ENCODE measurements at places on chromosomes 13 and 19.

DNA sequence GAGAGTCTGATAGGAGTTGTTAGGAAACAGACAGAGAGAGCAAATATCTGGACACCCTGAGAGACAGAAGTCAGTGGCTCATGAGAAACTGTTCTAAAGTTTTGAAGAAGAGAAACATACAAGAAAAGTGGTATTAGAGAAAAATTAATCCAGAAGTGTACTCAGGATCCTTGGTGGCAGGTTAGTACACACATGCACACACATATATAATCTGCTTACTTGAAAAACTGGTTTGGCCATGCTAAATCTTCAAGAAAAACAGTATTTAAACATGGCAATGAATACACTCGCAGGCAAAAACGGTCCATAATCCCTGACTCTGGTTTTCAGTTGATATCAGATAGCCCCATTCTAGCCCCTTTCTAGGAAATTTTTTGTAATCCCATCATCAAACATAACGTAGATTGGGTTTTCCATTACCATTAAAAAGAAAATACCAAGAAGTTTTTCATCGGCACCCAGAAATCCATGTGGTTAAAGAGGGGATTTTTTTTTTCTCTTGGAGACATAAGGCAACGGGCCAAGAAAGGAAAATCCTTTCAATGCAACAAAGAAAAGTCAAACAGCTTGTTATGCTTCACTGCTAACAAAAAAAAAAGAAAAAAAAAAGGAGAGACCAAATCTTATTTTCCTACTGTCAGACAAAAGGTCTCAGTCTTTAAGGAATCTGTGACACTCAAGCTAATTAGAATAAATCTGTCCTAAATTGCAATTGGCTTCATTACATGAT, 178.0 kb upstream of the MIR17HG start:
- peak; percentile 18 for DNase-seq
- H3K36me3 ChIP-seq, result no peaks in the 10 kb centered on the region
- no peak overlapping the region for H3K4me3 ChIP-seq
- no peak overlapping the region for H3K27ac ChIP-seq
- no peaks in the 10 kb centered on the region for H3K4me1 ChIP-seq

GRCh38 chr19:28878862-28879566, 333.9 kb downstream of the UQCRFS1 start:
- DNase-seq, result peak; percentile 79
- H3K36me3 ChIP-seq, result no peaks in the 10 kb centered on the region
- no peak overlapping the region for H3K4me3 ChIP-seq
- peaks cover 8% of the 10 kb centered on the region for H3K4me1 ChIP-seq

GRCh38 chr13:39461685-39462266, 141.2 kb downstream of the LHFPL6 start:
- no peaks in the 10 kb centered on the region for H3K36me3 ChIP-seq
- H3K4me1 ChIP-seq, result peaks cover 2% of the 10 kb centered on the region
- no peak overlapping the region for H3K4me3 ChIP-seq
- DNase-seq, result no peak

DNA sequence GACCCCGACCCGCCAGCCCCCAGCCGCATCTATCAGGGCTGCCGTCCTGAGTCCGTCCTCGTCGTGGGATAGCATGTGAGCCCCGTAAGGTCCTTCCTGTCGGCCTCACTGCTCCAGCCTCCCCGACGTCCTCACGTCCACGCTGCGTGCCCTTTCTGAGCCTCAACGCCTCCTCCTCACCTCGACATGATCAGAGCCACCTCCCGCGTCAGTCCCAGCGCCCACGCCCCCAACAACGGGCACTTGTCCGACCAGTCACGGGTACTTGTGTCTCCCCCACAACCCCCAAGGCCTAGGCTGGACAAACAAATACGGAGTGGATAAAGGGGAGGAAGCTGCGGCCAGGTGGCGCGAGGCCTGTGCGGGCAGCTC, 665 bp downstream of the ZNF497 start:
- peaks cover 12% of the 10 kb centered on the region for H3K4me1 ChIP-seq
- H3K36me3 ChIP-seq, result peaks cover 9% of the 10 kb centered on the region
- peak overlapping the region; percentile 98 for H3K27ac ChIP-seq
- H3K4me3 ChIP-seq, result peak overlapping the region; percentile 93
- peaks cover 3% of the 10 kb centered on the region for H3K27me3 ChIP-seq

- DNase-seq, result no peak
- peaks cover 6% of the 10 kb centered on the region for H3K4me1 ChIP-seq
- H3K27ac ChIP-seq, result no peak overlapping the region
- no peak overlapping the region for H3K4me3 ChIP-seq
- H3K27me3 ChIP-seq, result no peaks in the 10 kb centered on the region
Observed at GRCh38 chr13:40595693-40596092, 70.7 kb downstream of the FOXO1 start.

- peaks cover 17% of the 10 kb centered on the region for H3K4me1 ChIP-seq
- no peak for DNase-seq
- H3K27me3 ChIP-seq, result peaks cover 91% of the 10 kb centered on the region
- no peaks in the 10 kb centered on the region for H3K36me3 ChIP-seq
Observed at GRCh38 chr13:112104881-112105234, 37.9 kb downstream of the SOX1 start.

- H3K27ac ChIP-seq, result no peak overlapping the region
- peaks cover 18% of the 10 kb centered on the region for H3K4me1 ChIP-seq
- no peak overlapping the region for H3K4me3 ChIP-seq
- peaks cover 91% of the 10 kb centered on the region for H3K36me3 ChIP-seq
- no peak for DNase-seq
Observed at GRCh38 chr19:14408491-14409145, 10.5 kb downstream of the DDX39A start.

- no peak overlapping the region for H3K4me3 ChIP-seq
- peaks cover 9% of the 10 kb centered on the region for H3K4me1 ChIP-seq
- H3K36me3 ChIP-seq, result no peaks in the 10 kb centered on the region
- DNase-seq, result no peak
- no peaks in the 10 kb centered on the region for H3K27me3 ChIP-seq
Observed at GRCh38 chr13:106753251-106753650, 185.3 kb upstream of the ARGLU1 start.

GRCh38 chr19:1761528-1762242, 8.4 kb downstream of the ONECUT3 start:
- no peak for DNase-seq
- peaks cover 99% of the 10 kb centered on the region for H3K27me3 ChIP-seq
- H3K27ac ChIP-seq, result no peak overlapping the region
- no peaks in the 10 kb centered on the region for H3K36me3 ChIP-seq
- H3K4me1 ChIP-seq, result no peaks in the 10 kb centered on the region
